ENCODE measurements at places on chromosomes 5 and 9.

GRCh38 chr5:96741891-96742309 lies 65.8 kb downstream of the ERAP1 start:
- DNase-seq: no peak

DNA sequence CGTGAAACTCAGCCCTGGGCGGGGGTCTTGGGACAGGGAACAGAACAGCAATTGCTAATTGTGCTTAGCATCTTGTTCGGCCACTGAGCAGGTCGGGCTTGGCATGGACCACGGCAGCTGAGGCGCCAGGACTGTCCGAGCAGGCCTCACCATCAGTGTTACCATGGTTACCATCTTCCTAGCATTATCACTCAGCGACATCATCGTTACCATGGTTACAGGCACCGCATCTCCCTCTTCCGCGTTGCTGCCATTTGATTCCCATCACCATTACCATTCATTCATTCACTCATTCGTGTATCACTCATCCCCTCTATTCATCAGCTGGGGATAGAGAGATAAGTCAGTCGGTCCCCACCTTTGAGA lies 81.0 kb upstream of the ZBTB43 start:
- no peak for DNase-seq

- DNase-seq: no peak
Observed at GRCh38 chr5:142281008-142281367, 43.8 kb downstream of the SPRY4 start.

DNA sequence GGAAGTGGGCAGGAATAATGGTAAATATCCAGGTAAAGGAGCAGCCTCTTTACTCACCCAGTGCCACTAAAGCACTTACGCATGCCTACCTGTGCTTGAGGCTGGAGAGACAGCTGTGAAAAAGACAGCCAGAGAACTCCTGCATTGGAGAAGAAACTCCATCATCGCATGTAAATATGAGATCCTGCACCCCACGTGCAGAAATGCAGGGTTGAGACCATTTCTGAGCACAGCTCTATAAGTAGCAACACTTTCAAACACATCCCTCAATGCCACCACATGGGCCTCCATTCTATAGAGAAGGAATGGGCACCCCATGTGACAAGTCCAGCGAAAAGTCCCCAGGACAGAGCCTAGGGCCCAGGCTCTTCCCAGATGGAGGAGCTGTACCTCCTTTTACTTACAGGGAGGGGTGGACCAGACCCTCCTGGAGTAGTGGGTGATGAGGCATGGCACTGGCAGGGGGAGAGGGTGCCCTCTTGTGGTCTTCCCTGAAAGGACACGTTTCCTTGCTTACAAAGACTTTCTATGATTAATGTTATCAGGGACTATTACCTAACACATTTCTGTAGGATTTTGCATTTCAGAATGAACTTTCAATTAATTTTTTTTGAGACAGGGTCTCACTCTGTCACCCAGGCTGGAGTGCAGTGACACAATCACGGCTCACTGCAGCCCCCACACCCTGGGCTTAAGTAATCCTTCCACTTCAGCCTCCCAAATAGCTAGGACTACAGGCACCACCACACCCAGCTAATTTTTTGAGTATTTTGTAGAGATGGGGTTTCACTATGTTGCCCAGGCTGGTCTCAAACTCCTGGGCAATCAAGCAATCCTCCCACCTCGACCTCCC lies 55.3 kb upstream of the IL17B start:
- DNase-seq: peak; percentile 32

DNA sequence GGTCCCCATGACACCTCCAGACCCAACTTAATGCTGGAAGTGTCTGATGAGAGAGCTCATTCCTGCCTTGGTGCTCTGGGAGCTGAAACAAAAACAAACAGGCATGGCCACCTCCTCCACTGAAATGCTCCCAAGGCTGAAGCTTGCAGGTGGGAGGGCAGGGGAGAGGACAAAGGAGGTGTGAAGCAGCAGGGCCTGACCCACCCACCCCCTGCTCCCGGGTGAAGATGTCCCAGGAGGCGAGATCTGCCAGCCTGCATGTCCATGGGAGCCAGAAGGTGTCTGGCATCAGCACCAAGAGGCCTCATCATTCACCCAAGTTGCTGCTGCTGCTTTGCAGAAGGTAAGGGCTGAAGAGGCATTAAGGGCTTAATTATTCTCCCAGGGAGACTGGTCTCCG lies 4.2 kb upstream of the CCIN start:
- DNase-seq: no peak

- no peak for DNase-seq
Observed at GRCh38 chr5:9927106-9927505, 297.0 kb upstream of the TAS2R1 start.

DNA sequence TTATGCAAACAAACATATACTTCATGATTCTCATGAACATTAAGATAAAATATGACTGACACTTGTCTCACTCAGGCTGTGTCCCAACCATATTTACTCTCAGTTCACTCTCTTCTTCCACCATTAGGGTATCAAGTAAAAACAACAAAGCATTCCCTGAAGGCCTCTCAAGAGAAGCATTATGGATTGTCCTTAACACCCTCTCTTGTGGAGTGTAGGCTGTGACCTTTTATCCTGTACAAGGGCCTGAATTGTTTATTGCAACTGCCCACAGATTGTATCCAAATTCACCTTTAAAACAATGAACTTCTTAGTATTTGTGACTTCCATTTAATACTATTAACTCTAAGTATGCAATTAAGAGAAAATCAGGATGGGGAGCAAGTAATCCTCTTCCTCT lies 78.1 kb downstream of the RICTOR start:
- no peak for DNase-seq

- DNase-seq: no peak
Observed at GRCh38 chr9:37255187-37255586, 134.8 kb downstream of the ZCCHC7 start.

Data from stimulated activated CD4-positive, alpha-beta T cell treated with anti-CD3 and anti-CD28 coated beads, Interleukin-1b, Interleukin-23, amount 100 ng/mL, for 1 hour (primary cell).